ENCODE measurements at places on chromosomes 5 and 9.
A peak's percentile ranks its signal among the peaks of the same experiment; 100 is the strongest.

DNA sequence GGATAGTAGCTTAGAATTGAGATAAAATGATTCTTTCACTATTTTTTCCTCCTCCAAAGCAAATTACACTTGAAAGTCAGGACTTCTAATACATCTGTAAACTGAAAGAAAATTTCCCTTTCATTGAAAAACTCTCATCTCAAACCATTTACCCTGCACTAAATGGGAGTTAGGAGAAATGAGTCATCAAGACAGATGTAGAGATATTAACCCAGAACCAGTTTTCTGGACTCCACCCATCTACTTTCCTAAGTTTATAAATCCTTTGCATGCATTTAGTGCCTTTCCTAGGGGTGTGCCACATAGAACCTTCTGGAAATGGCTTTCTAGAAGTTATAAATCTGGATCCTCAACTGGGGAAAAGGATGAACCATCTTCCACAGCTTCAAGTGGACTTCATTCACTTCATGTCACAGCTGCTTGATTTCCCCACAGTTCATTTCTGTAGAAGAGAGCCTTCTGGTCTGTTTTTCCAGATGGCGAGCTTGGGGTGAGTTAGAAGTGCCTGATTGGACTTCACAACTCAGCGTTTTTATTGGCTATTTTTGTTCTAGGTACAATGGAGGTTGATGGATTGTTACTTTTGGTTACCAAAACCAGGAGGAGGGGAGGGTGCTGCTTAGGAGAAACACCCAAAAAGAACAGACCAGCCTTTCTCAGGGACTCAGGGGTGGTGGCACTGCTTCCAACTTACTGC, 72.5 kb upstream of the GPR151 start:
- DNase-seq = no peak

- no peak for DNase-seq
Measured at GRCh38 chr5:2741956-2742355, 9.5 kb downstream of the IRX2 start.

DNA sequence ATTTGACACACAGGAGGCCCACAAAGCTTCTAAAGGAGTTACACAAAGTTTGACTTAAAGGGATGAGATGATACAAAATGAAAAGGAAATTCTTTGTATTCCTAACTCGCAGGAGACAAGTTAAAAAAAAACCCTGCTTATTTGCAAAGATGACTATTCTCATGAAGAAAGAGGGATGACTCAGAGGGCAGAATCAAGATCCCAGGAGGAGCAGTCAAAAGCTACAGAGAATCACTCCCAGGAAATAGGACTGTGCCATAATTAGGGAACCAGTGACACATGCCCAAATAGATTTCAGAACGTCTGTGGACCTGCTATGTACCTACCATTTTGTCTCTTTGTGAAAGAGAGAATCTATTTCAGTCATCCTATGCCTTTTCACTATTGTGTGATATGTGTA, 103.5 kb upstream of the ARRDC3 start:
- no peak for DNase-seq

- DNase-seq = no peak
Measured at GRCh38 chr9:130421802-130422276, 22.9 kb upstream of the ASS1 start.

DNA sequence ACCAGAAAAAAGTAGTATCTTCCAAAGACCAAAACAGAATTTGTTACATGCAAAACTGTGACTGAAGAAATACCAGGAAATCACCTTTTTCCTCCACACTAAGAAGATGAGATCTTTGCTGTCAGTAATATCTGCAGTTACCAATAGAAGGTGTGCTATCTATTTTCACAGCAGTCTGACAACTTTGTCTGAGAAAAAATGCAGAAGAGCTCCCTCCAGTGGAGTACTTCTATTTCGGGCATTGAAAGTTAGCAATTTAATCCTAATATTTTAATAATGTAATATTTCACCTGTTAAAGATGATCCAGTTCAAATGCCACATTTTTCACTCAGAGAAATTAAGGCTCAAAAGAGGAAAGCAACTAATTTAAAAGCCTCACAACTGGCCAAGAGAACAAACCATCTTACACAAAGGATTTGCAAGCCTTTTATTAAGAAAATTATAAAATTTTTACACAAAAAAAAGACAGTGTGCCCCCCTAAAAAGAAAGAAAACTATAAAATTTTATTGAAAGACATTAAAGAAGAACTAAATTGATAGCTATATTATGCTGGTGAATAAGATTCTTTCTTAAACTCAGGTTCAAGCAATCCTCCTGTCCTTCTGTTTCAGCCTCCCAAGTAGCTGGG, 50.6 kb downstream of the DEPDC1B start:
- peak; percentile 37 for DNase-seq

- DNase-seq = no peak
Measured at GRCh38 chr5:128341056-128341455, 197.0 kb downstream of the FBN2 start.

DNA sequence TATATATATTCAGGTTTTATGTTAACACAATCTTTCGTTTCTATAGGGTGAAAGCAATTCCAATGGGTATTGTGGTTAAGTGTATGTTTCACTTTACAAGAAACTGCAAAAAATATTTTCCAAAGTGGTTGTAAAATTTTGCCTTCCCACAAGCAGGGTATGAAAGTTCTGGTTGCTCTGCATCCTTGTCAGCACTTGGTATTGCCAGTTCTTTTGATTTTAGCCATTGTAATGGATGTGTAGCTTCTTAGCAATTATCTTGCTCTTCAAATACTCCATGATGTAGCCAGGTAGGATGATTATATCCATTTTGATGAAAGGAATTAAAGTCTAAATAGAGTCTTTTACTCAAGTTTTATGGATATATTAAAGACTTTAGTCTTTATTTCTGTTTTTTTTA, 9.1 kb upstream of the ADAM19 start:
- DNase-seq = no peak

DNA sequence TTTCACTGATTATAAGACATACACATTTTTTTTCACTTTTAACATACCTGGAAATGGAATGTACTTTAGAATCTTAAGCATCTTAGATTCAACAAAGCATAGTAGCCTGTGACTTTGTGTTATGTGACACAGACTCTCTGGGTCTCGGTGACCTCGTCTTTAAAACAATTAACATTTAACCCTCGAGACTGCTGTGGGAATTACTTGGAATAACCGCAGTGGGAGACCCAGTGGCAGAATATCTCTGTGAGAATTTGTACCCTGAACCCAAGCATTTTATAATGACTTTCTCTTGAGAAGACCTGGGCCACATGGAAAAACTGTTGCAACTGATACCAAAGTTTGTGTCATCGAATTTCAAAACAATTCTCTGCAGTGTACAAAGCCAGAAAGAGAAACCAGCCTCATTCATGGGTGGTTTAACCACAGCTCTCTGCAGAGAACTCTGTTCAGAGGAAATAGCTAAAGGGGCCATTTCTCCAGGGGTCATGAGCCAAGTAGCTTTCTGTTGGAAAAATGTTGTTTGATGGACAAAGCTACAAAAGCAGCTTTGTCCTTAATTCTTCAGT, 10.0 kb upstream of the RETREG1 start:
- DNase-seq = no peak

DNA sequence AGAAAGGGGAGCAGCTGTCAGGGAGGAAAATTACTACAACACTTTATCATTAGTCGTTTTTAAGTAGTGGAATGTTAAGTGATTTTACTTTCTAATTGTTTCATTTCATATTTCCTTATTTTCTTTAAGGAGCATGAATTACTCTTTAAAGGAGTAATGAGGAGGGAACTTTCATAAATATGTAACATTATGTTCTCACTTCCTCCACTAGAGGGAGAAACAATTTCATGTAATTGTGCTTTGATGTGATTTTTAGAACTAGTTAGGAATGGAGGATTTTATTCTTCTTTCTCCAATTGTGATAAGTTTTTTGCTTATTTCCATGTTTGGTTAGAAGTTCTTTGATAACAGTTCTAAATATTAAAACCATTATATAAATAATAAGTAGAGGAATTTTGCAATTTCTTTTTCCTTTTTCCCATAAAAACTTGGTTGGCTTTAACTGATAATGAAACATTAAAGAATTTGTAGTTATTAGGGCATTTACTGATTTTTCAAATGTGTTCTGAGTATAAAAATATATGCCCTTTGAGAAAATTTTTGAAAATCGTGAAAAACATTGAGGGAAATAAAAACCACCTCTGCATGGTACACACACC, 25.6 kb downstream of the CEP78 start:
- DNase-seq = no peak

GRCh38 chr9:137673886-137674285, 55.1 kb downstream of the EHMT1 start:
- DNase-seq = no peak

DNA sequence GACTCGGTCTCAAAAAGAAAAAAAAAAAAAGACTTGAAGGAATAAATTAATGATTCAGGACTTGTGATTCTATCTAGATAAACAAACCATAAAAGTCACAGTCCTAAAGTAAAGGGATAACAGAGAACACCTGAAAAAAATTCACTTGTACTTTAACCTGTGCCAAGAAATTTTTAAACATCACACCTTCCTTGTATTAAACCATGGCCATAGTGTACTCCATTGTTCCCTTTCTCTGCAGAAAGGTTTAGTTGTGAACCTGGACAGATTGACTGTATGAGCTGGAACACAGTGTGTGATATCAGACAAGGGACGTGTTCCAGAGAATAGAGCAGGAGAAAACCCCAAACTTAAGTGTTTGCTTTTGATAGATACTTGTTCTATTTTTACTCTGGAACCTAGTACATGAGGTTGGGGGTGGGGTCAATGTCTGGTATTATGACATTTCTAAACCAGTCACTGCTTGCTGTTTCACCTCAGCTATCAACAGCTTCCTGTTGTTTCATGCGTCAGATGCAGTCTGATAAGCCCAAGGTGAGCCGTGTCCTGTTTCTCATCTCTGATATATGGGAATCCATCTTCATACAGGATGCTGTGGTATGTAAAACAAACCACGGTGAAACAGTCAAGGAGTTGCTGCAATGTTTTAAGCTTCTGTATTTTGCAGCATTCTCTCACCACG, 62.5 kb upstream of the ITGA1 start:
- DNase-seq = peak; percentile 30

DNA sequence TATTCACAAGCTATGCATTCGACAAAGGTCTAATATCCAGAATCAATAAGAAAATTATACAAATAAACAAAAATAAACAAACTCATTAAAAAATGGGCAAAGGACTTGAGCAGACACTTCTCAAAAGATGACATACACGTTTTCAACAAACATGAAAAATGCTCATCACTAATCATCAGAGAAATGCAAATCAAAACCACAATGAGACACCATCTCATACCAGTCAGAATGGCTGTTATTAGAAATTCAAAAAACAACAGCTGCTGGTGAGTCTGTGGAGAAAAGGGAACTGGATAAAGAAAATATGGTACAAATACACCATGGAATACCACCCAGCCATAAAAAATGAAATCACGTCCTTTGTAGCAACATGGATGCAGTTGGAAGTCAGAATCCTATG, 45.1 kb upstream of the PUM3 start:
- DNase-seq = no peak

DNA sequence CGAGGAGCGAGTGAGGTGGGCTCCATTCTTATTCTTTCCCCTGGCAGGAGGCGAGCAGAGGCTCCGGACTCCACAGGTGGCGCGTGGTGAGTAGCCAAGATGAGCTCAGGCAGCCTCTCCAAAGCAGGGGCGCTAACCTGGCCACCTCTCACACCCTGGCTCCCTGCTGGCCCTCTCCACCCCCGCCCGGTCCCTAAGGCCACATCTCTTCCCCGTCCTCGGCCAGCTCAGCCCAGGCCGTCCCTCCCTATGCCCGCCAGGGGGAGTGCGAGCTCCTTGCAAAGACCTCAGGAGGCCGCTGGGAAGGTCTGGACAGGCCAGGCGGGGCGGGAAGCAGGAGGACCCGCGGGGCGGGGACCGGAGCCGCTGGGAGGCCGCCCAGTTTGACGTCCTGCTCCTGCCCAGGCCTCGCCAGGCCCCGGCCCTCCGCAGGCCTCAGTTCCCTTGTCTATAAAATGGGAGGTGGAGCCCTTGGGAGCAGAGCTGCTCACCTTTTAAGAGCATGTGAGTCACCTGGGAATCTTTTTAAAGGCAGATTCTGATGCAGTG, 46.3 kb upstream of the GGTA1 start:
- peak; percentile 72 for DNase-seq

DNA sequence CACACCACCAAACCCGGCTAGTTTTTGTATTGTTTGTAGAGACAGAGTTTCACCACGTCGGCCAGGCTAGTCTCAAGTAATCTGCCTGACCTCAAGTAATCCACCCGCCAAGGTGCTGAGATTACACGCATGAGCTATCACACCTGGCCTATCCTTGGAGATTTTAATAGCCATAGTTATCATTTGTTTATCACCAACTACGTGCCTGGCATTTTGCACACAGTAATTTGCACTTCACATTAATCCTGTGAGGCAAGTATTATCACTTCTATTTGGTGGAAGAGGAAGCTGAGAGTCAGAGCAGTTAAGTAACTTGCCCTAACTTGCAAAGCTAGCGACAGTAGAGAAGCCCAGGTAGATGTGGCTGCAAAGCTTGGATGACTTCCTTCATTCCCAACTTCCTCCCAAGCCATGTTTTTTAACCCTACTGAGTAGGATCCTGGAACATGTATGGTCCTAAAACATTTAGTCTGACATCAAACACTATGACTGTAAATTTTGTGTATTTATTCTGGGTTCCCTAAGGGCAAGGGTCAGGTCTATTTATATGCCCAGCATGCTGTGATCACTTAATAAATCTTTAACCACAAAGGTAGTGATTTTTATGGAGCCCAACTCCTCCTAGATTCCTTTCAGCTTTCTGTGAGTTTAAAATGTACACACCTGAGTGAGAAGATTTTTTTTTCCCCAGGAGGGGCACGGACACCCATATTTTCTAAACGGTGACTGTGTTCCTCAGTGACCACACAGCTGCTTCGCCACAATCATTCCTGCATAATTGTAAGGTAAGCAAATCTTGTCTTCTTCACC, 100.2 kb upstream of the RAI14 start:
- no peak for DNase-seq

DNA sequence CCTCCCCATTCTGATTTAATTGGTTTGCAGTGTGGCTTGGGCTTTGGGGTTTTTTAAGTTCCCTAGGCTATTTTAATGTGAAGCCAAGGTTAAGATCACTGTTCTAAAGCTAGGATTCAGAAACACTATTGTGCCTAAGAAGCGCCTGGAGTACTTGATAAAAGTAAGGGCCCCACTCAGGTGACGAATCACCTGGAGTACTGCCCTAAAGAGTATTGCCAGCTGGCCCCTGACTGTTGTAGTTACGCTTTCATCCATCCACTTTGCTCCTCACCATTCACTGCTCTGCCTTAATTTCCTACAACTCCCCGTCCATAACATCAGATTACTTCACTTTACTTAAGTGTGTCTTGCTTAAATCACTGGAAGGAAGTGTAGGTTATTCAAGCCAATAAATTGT, 119.3 kb downstream of the CD180 start:
- no peak for DNase-seq

GRCh38 chr5:42514754-42515153, 91.5 kb downstream of the GHR start:
- DNase-seq = no peak

DNA sequence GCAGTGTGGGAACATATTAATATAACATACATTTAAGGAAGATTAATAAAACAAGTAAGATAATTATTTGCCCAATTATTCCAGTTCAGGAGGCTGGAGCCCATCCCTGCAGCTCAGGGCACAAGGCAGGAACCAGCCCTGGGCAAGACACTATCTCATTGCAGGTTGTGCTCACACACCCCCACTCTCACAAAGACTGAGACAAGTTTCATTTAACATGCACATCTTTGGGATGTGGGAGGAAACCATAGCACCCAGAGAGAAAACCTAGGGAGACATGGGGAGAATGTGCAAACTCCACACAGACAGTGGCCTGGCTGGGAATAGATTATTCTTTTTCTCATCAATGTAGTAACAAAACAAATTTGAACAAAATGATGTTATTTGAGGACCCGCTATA, 279.1 kb downstream of the MCTP1 start:
- no peak for DNase-seq

- no peak for DNase-seq
Measured at GRCh38 chr9:106590759-106591505, 272.0 kb upstream of the ZNF462 start.
